ENCODE measurements at places on chromosomes 7 and 10. TPM values are rescaled to one million over a fixed set of nuclear protein-coding genes. Genes with fewer than 3 reads are reported as not detected.

JAZF1 gene
- total RNA-seq = 9.1 TPM

ELN gene
- total RNA-seq = 0.55 TPM

COBL gene
- total RNA-seq = 52.3 TPM

SPDYE9 gene
- not detected for total RNA-seq

ADRB1 gene
- 0.13 TPM for total RNA-seq

EPHB6 gene
- 9.7 TPM for total RNA-seq

GHRHR gene
- total RNA-seq = 5.9 TPM

LMTK2 gene
- total RNA-seq = 22.3 TPM

GHITM gene
- 95.6 TPM for total RNA-seq

SPDYE1 gene
- not detected for total RNA-seq

Measured in H9 (cell line).